Dermis lymphatic vessel endothelial cell (primary cell): ENCODE measurements at places on chromosomes 13 and 19. TPM values are rescaled to one million over a fixed set of nuclear protein-coding genes. Genes with fewer than 3 reads are reported as not detected.

The DACT3 gene
- total RNA-seq, result 0.09 and 0.11 TPM in 2 replicates

The PLIN4 gene
- 1.1 and 1.5 TPM in 2 replicates for total RNA-seq

The CATSPERD gene
- total RNA-seq, result not detected in 2 replicates

The ZNF443 gene
- 5.5 and 7.2 TPM in 2 replicates for total RNA-seq

The ATP4B gene
- total RNA-seq, result 0.11 TPM in 1 of 2 replicates, not detected in the other

The GSX1 gene
- not detected in 2 replicates for total RNA-seq

The RLN3 gene
- not detected in 2 replicates for total RNA-seq

The PDE4A gene
- total RNA-seq, result 1.8 and 2.2 TPM in 2 replicates
